Activated naive CD4-positive, alpha-beta T cell treated with Interleukin-2 at 50 U/mL for 16 hours (primary cell): ENCODE measurements at places on chromosomes 13 and 19.
A peak's percentile ranks its signal among the peaks of the same experiment; 100 is the strongest.

GRCh38 chr13:32001154-32001768 lies 30.3 kb upstream of the FRY start:
- no peak for DNase-seq

DNA sequence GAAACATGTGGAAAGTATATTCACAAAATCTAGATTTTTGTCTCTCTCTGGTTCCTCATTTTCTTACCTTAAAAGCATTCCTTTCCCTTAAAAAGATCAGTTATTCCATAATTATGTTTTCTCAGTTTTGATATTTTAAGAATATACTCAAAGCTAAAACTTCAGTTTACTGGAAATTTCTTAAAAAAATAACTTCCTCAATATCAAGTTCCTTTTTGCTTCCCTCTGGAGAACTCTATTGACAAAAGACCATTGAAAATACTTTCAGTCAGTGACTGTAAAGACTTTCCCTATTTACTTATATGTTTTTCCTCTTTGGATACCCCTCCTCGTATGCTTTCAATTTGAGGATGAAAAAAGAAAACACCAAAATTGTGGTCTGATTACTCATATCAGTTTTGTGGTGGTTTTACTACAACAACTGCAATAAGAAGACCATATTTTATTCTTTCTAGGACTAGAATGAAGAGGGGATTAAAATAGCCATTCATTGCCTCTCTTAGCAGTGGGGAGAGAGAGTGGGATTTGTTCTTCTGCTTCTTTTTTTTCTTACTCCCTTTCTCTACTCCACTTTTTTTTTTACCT lies 113.2 kb downstream of the ESD start:
- no peak for DNase-seq

GRCh38 chr19:19262190-19263057 lies 10.7 kb downstream of the TM6SF2 start:
- DNase-seq, result no peak

DNA sequence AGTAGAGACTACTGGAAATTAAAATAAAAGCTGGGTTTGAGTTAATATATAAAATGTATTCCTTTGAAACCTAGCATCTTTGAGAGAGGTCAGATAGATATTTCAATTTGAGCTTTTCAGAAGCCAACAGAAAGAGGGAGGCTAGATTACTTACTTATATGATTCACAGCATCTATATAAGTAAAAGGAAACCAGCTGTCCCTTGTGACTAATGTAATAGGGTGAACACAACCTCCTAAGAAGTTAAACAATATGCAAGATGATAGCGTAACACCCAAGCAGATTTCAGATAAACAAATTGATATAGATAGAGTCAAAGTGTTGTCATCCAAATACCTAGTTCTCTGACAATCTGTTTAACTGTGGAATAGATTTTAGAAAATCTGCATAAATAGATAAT lies 393.5 kb upstream of the GPC6 start:
- no peak for DNase-seq

DNA sequence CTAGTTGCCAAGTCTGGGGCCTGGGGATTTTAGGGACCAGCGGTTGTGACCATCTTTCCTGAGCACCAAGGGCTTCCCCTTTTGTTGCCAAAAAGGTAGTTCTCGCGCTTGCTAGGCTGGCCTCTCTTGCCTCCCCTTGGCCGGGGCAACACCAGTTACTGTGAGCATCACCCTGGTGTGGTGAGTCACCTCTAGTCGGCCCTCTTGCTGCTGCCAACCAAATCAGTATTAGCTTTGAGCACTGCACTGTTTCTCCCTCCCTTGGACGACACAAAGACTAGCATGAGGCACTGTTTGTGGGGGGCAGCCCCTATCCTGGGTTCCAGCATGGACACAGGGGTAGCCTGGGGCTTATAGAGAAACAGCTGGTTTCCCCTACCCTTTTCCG lies 6.9 kb downstream of the SYDE1 start:
- DNase-seq, result no peak

DNA sequence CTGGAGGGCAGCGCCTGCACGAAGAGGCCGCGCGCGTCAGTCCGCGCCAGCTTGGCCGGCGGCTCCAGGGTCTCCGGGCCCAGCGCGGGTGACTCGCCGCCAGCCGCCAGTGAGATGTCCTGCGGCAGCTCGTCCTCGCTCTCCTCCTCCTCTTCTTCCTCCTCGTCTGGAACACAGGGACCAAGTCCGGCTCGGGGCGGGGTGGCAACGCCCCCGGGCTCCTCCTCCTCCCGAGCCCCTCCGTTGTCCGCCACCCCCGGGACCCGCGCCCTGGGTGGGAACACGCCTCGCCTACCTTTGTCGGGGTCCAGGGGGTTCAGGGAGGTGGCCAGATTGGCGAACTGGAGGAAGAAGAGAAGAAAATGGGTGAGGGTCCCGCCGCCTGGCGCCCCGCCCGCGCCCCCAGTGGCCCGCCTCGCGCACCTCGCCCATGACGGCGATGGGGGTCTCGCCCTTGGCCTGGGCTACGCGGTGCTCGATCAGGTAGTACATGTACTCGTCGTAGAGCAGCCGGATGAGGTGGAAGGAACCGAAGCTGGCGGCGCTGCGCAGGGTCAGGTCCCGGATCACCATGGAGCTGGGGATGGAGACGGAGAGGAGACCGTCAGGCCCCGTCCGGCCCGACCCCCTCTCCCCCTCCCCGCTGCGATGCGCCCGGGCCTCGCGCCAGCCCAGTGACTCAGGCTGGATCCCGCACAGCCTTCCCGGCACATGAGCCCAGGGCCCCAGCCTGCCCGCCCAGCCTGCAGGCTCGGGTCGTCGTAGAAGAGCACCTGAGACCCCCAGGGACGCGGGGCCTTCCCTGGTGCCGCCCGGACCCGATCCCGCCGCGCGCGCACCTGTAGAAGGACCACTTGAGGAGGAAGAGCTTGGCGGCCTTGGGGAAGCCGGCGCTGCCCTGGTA lies 10.6 kb downstream of the DCAF15 start:
- DNase-seq, result no peak

- DNase-seq, result no peak
Observed at GRCh38 chr13:22893204-22893603, 287.6 kb upstream of the SGCG start.

DNA sequence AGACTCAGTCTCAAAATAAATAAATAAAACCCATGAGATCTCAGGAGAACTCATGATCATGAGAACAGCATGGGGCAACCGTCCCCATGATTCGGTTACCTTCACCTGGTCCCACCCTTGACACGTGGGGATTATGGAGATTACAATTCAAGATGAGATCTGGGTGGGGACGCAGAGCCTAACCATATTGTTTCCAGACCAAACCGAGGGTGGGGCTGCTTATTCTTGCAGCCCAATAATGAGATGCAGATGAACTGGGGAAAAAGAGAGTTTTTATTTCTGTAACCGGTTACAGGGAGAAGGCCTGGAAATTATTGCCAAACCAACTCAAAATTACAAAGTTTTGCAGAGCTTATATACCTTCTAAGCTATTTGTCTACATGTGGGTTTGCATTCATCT lies 12.8 kb downstream of the TRAPPC2B start:
- no peak for DNase-seq

DNA sequence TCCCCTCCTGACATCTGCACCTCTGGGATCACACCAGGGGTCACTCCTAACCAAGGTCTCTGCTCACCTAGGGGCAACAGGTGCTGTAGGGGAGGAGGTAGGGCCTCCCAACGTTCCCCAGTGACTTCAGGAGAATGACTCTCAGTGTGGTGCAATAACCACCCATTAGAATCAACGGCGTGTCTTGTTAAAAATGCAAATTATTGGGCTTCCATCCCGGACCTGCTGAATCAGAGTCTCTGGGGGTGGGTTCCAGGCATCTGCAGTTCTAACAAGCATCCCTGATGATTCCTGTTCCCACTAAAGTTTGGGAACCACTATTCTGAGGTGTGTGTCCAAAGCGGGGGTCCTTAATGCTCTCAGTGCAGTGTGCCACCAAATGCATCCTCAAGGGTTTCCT lies 84.6 kb downstream of the CRYL1 start:
- DNase-seq, result no peak

DNA sequence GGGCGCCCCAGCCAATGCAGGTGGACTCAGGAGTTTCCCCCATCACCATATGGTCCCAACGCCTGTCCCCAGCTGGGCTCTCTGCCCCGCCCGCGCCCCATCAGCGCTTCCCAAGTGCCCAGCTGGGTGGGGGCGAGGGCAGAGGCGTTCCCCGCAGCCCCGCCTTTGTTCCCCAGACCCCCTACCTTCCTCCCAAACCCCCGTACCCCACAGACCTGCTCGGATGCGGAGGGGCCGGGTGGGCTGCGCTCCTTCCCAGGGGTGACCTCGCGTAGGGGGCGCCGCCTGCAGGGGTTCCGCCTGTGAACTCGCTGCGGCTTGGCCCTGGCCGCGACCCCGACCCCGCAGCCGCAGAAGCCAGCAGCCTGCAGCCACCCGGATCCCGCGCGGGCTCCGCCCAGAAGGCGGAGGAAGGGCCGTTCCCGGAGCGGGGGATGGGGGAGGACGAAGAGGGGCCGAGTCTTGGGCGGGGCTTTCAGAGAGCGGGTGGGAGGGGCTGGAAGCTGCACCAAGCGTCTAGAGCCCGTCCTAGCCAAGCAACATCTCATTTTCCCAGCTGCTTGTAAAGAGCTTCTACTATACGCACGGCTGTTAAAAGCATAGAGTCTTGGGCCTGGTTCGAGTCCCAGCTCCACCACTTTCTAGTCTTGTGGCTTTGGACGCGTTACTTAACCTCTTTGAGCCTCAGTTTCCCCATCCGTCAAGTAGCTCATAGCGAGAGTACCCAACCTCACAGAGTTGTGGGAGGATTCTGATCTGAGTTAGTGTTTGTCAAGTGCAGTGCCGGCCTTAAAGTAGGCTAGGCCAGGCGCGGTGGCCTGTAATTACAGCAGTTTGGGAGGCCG lies at the start of gene RAB3D:
Gene RAB3D (minus strand): TSS at position 404 of the 845 bp plus-strand sequence. CDS start 2,258 bp downstream, outside the sequence.
- DNase-seq, result peak; percentile 84

DNA sequence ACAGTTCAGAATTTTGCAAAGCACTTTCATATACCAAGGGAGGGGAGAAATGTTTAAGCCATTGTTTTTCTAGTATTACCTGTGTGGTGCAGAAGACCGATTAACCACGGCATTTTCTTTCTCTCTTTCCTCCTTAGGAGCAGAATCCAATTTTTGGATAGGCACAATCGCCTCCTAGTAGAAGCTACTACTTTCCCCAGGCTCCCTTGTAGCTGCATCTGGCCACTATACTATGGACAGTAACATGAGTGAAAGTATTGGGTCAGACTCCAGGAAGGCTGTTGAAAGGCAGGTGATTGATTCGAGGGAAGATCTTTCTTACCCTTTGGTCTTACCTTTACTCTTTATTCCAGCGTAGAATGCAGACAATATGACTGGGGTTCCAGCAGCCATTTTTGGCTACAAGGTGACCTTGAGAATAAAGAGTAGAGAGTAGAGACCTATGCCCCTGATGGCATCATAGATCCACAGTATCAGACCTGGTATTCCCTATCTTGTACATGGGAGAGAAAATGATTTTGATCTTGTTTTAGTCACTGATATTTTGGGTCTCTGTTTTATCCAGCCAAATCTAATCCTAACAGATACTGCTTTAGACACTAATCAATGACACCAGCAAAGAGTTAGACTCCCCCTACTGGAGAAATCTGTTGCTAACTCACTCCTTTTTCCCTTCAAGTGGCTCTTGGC lies 77.0 kb downstream of the LRRC63 start:
- DNase-seq, result no peak
